COR-L47 (cell line): ENCODE measurements at places on chromosomes 16 and 17.

- DNase-seq = no peak
Measured at GRCh38 chr17:64009571-64010402, 10.6 kb downstream of the ICAM2 start.

DNA sequence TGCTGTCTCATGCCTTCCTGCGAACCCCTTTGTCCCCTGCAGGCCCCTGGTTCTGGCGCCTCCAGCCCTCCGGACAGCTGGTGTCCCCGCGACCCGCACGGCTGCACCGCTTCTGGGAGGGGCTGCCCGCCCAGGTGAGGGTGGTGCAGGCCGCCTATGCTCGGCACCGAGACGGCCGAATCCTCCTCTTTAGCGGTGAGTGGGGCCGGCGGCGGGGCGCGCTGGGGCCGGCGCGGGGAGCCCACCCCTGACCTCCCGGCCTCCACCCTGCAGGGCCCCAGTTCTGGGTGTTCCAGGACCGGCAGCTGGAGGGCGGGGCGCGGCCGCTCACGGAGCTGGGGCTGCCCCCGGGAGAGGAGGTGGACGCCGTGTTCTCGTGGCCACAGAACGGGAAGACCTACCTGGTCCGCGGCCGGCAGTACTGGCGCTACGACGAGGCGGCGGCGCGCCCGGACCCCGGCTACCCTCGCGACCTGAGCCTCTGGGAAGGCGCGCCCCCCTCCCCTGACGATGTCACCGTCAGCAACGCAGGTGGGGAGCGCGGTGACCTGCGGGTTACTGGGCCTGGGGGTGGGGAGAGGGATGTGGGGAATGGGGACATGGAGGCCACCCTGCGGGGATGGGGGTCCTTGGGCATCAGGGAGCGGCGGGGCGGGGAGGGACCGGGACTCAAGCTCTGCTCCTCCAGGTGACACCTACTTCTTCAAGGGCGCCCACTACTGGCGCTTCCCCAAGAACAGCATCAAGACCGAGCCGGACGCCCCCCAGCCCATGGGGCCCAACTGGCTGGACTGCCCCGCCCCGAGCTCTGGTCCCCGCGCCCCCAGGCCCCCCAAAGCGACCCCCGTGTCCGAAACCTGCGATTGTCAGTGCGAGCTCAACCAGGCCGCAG is 7.1 kb upstream of the IL32 start:
- peak; percentile 28 for DNase-seq

GRCh38 chr17:1344521-1344920 is 55.5 kb downstream of the YWHAE start:
- DNase-seq = no peak

DNA sequence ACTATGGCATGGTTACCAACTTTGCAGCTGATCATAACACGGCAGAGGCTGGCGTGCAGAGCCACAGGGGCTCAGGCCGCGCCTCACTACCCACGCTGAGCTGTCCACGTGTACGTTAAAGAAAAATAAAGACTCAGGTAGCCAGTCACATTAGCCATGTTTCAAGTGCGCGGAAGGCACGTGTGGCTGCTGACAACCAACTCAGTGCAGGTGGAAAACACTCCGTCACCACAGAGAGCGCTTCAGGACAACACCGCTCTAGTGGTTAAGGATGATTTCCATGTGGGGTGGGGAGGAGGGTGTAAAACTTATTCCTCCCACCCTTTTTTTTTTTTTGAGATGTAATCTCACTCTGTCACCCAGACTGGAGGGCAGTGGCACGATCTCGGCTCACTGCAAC is 33.8 kb downstream of the ZCCHC14 start:
- DNase-seq = no peak

DNA sequence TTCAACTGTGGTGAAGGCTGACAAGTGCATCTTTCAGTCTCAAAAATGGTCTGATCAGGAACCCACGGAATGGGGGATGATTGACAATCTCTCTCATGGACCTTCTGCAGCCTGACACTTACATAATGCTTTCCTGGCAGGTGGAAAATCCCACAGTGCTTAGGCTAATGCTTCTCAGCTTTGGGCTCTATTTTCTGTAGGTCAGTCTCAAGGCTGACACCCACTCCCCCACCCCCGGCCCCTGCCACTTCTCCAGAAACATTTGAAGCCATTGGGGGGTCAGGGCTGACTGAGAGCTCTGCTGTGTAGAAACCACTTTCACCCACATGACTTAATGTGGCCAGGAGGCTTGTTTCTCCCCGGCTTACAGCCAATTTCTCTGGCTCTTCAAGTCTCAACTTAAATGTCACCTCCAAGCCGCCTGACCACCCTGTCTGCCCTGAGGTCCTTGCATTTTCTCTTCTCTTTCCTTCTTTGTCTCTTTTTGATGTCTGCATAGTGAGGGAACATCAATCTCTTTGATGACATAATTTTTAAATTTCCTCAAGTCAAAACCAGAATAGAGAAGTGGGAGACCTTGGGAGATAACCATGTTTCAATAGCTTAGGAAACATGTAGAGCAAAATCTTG is 16.7 kb upstream of the IRF8 start:
- no peak for DNase-seq

DNA sequence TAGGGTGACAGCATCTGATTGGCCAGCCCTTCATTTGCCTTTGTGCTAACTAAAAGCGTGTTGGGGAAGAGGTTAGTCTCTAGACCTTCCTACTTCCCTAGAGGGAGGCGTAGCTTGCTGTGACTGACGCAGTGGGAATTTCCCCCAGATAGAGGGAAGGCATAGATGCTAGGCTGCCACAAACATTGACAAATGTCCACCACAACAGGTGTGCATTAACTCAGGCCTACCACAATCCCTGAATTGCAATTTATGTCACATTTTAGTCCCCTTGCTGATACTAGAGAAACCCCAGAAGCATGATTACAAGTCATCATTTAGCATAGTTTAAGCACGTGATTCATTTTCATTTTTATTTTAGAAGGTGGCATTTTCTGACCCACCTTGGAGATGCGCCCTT is 76.3 kb upstream of the WSB1 start:
- no peak for DNase-seq

GRCh38 chr17:20920095-20920814 is 122.6 kb downstream of the USP22 start:
- DNase-seq = no peak

GRCh38 chr17:74037320-74037719 is 166.2 kb upstream of the RPL38 start:
- peak; percentile 84 for DNase-seq

GRCh38 chr16:2019518-2019920 is at the start of gene NPW:
Gene NPW (plus strand): TSS chr16:2019785.
- no peak for DNase-seq

DNA sequence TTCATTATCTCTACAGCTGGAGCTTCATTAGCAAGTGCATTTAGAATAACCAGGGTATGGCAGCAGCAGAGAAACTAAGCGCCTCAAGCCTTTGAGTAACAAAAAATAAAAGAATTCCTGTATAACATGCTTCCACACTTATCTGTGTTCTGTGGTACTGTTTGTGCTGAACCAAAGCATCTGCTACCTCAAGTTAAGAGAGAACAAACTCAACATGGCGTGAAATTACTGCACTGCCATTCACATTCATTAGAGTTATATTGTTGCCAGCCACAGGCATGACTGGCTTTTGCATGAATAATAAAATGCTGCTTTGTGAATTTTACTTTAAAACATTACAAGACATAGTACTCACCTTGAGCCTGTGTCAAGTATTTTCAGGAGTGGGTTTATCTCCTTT is 76.6 kb downstream of the NLK start:
- no peak for DNase-seq

GRCh38 chr16:33877-34647 is 19.3 kb downstream of the POLR3K start:
- no peak for DNase-seq

DNA sequence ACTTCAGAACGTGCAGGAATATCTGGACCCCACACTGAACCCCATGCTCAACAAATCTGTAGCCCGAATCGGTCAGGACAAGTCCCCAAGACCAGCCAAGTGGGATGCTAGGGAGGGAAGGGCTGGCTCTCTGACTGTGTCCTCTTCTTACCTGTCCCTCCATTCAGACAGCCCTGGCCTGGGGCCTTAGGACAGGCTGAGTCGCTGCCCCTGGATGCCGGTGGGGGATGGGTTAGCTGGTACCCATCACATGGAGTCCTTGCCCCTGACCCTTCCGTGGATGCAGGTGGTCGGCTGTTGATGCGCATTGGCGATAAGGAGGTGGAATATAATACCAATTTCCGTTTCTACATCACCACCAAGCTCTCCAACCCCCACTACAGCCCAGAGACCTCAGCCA is 16.0 kb upstream of the KDM6B start:
- DNase-seq = no peak

DNA sequence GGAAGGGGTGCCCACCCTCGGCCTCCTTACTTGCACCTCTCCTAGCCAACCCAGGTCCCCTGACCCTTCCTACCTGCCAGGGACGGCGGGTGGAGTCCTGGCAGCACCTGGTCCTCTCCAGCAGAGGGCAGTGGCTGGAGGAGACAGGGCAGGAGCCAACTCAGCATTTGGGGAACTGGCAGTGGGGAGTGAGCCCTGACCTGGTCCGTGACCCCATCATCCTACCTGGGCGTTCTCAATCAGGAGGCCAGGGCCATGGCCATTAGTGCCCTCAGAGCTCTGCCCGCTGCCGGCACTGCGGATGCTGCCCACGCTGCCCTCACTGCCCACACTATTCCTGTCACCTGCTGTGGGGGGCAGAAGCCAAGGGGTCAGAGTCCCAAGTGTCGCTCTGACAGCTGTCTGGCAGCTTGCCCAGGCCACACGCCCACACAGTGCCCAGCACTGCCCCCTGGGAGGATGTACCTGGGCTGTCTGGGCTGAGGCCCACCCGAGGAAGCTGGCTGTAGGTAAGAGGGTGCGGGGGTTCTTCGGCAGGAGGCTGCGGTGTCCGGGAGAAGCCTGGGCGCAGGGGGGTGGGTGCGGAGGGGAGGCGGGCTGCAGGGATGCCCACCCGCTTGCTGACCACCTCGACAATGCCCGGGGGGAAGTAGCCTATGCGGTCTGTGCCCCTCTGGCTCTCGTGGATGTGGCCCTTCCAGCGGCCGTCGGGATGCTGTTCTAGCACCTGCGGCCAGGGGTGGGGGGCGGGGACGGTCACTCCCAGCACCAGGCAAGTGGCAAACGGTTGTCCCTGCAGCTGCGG is 10.8 kb downstream of the CASKIN2 start:
- no peak for DNase-seq

DNA sequence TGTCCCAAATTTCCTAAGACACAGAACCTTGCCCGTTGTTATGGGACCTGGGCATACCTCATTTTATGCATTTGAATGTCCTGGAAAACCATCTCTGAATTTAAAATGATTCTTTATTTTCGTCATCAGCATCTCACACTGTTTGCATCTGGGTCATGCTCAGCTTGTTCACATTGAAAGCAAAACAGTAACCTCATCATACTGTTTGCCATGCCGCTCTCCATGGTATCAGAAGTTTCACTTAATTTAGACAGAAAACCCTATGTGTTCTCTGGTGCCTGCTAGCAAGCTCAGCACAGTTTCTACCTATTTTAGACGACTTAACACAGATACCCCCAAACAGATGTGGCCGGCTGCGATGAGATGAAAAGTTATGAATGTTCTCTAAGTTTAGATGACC is 292.1 kb downstream of the SNX29 start:
- DNase-seq = no peak

DNA sequence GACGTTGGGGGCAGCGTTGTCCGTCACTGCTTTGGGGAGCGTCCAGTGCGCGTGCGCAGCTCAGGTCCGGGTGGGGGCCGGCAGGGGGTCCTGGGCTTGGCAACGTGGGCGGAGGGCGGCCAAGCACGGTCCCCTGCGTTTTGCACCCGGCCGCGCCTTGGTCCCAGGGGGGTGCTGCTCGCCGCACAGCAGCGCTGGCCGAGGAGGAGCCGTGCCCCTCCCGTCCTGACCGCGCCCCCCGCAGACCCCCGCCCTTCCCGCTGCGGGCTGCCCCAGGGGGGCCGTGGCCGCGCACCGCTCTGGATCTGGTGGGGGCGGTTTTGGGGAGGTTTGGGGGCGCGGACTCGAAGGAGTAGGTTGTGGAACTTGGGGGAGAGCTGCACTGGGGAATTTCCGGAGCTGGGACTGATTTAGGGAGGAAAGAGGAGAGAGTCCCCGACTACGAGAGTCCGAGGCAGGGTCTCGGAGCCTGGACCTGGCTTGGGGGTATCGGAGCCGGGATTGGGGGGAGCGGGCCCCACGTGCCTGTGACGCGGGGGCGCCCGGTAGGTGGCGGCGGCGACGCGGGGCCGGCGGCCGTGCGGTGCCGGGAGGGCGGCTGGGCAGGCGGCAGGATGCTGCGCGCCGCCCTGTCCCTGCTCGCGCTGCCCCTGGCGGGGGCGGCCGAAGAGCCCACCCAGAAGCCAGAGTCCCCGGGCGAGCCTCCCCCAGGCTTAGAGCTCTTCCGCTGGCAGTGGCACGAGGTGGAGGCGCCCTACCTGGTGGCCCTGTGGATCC is at the start of gene SLC9A5:
SLC9A5 (plus strand) TSS at position 579 of the 777 bp plus-strand sequence; CDS start at position 615, 36 bp downstream.
- peak; percentile 40 for DNase-seq

DNA sequence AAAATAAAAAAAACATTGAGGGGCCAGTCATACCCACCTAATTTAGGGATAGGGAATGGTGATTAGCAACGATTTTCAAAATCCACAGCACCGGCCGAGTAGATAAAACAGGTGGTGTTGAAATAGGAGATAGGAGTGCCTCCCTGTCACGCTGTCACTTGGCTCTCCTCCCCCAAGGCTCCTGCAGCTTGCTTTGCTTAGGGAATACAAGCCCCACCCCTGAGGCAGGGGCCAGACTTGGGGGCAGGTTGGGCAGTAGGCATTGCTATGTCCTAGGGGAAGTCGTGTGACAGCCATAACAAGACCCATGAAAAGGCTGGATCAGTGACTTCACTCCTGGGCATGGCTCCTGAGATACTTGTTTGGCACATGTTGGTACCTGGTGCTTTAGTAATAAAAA is 25.8 kb downstream of the POLR2A start:
- no peak for DNase-seq
